ENCODE measurements at places on chromosomes 1 and 21.

GRCh38 chr1:192118881-192119405, 39.3 kb upstream of the RGS18 start:
- no peak for DNase-seq

GRCh38 chr1:165580931-165581871, 37.4 kb downstream of the LRRC52 start:
- DNase-seq = no peak

GRCh38 chr1:220425852-220426251, 102.1 kb upstream of the MARK1 start:
- DNase-seq = no peak

- no peak for DNase-seq
Observed at GRCh38 chr21:42739061-42739931, 85.9 kb downstream of the PDE9A start.

- DNase-seq = no peak
Observed at GRCh38 chr1:152960452-152961044, 9.9 kb upstream of the SPRR4 start.

GRCh38 chr1:43074244-43074643, 97.8 kb downstream of the EBNA1BP2 start:
- DNase-seq = no peak

- DNase-seq = peak; percentile 21
Observed at GRCh38 chr1:183911285-183911684, 106.4 kb downstream of the RGL1 start.

- DNase-seq = no peak
Observed at GRCh38 chr1:235101558-235102258, 26.9 kb downstream of the TOMM20 start.

DNA sequence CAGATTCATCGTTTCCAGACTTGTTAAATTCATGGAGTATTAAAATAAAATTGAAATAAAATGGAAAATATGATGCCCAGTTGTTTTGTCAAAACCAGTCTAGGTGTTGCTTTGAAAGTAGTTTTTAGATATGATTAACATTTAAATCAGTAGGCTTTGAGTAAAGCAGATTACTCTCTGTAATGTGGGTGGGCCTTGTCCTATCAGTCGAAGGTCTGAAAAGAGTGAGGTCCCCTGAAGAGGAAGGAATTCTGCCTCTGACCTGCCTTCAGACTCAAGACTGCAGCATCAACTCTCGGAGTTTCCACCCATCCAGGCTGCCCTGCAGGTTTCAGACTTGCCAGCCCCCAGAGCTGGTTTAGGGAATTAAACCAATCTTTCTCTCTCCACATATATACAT, 36.2 kb downstream of the C21orf91 start:
- no peak for DNase-seq

DNA sequence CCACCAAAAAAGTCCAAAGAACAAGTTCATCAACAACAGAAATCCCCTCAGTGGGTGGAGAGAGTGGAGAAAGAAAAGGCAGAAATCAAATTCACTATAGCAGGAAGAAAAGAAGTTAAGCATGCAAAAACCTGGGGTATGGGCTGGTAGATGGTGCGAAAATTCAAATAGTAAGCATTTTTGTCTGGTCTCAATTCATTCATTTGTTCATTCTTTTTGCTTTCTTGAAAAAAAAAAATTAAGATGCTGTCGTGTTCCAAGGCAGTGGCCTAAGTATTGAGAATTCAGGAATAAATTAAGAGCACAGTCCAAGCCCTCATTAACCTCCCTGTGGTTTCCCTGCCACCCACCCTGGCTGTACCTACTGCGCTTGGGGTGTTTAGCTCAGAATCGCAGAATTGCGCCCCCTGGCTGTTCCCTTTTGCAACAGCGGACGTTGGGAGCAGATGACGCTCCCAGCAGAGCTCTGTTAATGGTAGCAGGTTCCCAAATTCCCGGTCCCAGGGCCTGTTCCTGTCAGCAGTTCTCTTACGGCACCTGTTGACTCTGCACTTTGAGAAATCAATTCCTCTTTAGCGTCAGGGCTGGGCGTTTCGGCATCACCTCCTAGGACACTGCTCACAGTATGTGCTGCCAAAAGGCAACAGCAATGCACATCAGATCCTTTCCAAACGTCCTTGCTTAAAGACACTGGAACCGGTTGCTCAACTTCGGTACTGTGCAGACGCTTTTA, 34.0 kb upstream of the SSX2IP start:
- DNase-seq = peak; percentile 61

DNA sequence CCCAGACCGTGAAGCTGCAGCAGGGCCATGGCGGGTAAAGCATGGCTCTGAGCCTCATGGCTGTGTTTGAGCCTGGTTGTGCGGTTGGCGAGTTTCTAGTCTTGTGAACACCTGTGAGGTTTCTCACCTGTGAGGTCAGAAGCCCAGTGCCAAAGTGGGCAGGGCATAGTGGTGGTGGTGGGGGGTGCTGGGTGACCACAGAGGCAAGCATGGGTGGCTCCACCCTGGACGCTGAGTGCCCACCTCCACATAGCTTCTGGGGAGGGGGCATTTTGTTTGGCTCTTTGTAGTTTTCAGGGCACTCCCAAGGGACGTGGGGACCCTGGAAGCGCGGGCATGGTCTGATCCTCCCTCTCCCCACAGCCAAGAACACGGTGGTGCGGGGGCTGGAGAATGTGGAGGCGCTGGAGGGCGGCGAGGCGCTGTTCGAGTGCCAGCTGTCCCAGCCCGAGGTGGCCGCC, 91.1 kb downstream of the TRIM11 start:
- DNase-seq = no peak

GRCh38 chr21:41478319-41479177, 29.4 kb downstream of the TMPRSS2 start:
- no peak for DNase-seq

DNA sequence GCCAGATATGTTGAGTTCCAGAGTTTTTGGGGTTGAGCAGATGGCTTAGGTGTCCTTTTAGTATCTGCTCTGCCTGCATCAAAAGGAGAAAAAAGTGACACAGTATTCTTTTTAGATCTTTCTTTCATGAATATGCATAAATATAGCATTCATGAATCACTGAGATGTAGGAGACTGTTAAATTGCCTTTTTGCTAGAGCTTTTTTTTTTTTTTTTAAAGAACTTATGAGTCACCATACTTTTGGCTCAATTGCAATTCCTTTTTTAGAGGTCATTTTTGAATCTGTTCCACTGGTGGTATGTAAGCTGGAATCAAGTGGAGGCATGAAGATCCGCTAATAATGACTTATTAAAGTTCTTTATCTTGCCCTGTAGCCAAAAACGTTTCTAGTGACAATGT, 480.9 kb upstream of the ZRANB2 start:
- DNase-seq = no peak

GRCh38 chr1:212701910-212702309, 2.3 kb upstream of the BATF3 start:
- no peak for DNase-seq

DNA sequence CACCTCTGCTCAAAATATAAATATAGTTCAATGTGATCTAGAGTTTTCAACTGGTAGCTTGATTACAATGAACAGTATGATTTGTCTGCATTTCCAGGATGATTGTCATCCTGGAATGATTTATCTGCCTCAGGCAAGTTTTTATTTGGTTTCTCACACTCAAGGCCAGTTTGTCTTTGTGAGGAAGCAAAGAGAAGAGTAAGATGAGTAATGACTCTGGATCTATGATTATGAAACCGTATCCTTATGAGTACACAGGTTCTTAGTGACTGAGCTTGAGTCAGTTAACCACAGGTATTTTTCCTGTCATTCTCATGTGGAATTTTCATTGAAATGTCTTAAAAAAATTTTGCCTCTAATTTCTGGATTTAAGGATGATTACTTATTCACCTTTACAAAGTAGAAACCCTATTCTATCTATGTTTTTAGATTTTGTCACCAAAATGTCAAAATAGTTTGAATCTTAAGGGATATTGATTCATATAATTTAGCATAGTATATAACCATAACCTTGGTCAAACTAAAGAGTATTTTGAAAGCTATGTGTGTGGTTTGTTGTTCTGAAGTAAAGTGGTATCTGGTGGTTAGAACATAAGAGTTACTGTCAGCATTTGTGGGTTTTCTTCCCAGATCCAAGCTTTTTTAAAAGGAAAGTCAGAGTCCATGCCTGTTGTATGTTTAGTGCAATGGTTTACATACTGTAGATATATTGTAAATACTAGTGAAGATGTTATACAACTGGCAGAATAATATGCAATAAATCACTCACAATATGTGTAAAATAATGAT, 145.0 kb downstream of the RASAL2 start:
- DNase-seq = no peak

GRCh38 chr1:154971341-154971998, 923 bp upstream of the SHC1 start:
- DNase-seq = no peak

DNA sequence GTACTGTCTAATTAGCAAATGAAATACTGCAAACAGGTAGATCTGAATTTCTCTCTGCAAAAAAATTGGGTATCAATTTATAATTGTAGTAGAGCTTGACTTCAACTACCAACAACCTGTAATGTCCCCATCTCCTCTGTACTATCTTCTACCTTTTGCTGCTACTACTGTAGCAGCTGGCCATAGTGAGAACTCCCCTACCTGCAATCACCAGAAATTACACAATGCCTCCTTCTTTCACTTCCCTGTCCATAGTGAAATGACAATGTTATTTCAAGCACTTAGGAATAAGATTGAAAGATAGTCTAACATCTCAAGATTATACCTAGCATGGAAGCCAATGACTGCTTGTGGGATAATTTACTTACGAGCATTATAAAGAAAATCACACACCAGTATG, 100.4 kb downstream of the ACBD6 start:
- DNase-seq = no peak

DNA sequence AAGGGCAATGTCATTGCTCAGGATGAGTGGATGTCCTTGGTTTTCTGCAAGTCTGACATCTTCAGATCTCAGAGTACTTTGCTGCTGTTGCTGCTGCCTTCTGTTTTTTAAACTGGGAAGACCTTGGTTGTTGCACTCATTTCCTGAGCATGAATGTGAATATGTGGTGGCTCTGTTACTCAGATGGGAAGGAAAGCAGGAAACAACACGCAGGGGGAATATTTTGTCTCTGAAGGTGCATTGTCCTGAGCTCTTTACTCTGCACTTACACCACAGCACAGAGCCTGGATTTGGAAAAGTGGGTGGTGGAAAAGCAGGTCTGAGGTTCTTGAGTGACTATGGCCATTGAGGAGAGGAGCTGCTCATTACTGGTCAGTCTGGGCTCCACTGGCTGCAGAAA, 36.3 kb downstream of the PTGFRN start:
- no peak for DNase-seq

DNA sequence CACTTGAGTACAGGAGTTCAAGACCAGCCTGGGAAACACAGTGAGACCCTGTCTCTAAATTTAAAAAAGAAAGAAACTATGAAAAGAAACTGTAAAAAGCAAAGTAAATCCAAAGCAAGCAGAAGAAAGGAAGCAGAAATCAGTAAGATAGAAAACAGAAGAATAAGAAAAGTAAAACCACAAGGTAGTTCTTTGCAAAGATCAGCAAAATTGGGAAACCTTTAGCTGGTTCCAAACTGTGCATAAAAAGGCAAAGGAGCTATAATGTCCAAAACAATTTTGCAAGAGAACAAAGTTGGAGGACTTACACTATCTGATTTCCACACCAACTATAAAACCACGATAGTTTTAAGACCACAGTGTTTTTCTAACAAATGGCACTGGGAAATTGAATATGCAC, 218.8 kb downstream of the RPS6KC1 start:
- no peak for DNase-seq
